ENCODE measurements at places on chromosomes 16 and 17.

- DNase-seq = no peak
Observed at GRCh38 chr17:38317081-38317480, 20.1 kb downstream of the MRPL45 start.

GRCh38 chr17:75262112-75262606 lies 480 bp downstream of the MRPS7 start:
- no peak for DNase-seq

GRCh38 chr16:47016700-47017133 lies 43.2 kb upstream of the DNAJA2 start:
- no peak for DNase-seq

- DNase-seq = no peak
Observed at GRCh38 chr17:2068031-2068518, 13.2 kb downstream of the HIC1 start.

GRCh38 chr17:27477050-27477888 lies 21.0 kb downstream of the KSR1 start:
- DNase-seq = no peak

- no peak for DNase-seq
Observed at GRCh38 chr16:66130296-66130905, 236.1 kb upstream of the CDH5 start.

DNA sequence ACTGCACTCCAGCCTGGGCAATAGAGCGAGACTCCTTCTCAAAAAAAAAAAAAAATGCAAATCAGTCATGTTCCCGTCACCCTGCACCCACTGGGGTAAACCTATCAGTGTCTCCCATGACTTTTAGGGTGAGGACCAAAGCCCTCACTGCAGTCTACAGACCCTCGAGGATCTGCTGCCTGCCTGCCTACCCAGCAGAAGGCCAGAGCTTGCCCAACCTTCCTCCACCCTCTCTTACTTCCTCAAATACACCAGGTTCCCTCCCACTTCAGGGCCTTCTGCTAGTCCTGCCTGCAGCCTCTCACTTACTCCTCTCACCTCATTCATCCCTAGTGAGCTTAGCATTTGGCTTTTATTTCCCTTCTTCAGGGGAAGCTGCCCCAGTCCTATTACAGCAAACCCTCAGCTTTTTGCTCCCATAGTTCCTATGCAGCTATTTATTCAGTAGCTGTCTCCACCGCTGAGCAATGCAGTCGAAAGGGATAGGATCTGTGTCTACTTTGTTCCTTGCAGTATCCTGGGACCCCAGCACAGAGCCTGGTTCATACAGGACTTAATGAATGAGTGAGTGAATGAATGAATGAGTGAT lies 17.8 kb upstream of the TOB1 start:
- DNase-seq = no peak

GRCh38 chr17:2346475-2346874 lies 9.2 kb downstream of the SGSM2 start:
- DNase-seq = no peak

GRCh38 chr17:44794851-44795413 lies 35.2 kb downstream of the GJC1 start:
- no peak for DNase-seq

DNA sequence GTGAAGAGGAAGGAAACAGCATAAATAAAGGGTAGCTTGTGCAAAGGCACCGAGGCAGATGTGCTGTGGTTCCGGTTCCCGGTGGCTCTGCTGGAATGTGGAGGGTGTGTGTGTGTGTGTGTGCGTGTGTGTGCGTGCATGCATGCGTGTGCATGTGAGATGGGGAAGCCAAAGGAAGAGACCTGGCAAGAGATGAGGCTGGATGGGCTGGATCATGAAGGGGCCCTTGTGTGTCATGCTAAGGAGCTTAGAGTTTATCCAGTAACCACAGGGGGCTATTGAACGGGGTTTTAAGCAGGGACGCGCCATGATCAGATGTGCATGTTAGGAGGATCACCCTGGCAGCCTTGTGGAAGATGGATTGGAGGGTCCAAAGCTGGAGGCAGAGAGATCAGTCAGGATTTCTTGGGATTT lies 8.3 kb downstream of the WSCD1 start:
- no peak for DNase-seq

DNA sequence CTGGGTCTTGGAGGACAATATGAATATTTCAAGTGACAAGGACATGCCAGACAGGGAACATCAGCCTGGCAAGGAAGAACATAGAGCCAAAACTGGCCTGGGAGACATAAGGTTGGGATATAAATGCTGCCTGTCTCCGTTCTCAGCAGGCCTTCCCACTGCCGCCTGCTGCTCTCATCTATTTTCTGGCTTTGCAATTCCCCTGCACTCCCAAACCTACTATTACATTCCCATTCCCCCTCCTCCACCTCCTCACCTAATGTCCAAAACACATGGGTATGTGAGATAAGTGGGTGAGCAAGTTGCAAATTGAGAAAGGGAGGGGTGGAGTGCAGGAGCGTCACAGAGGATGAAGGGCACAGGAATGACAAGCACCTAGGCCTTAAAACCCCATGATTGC lies 244.3 kb upstream of the CDH8 start:
- no peak for DNase-seq

- DNase-seq = no peak
Observed at GRCh38 chr17:41777574-41778188, 8.8 kb downstream of the JUP start.

DNA sequence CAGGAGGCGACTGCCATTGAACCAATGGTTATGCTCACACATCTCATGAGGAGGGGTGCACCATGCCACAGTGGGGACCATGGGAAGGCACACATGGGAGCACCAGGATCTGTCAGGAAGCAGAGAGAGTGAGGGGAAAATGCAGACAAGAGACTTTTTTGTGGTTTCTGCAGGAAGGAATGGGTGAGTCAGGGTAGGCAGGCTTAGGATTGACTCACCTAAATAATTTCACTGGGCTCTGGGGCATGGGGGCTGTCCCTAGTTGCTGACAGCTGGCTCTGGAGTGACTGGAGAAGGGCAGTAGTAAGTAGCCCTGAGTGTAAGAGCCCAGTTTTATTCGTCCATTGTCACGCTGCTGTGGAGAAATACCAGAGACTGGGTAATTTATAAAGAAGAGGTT lies 202.4 kb downstream of the AXIN2 start:
- DNase-seq = peak; percentile 42

DNA sequence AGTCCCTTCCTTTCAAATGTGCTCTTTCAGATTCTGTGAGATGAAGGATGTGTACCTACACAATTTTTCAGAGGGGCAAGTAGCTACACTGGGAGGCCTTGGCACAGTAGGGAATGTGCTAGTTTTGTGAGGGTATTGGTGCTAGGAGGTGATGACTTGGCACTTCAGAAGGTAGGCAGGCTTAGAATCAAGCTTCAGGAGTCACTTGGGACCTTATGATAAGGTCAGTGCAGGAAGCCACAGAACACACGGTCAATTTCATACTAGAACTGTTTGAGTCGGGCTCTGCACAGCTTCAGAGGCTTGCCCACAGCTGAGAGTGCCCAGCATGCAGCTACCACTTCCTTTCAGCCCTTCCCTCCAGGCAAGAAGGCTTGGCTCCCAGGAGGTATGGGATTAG lies 6.1 kb downstream of the CMTM1 start:
- no peak for DNase-seq

GRCh38 chr17:21164620-21165019 lies 37.9 kb downstream of the DHRS7B start:
- no peak for DNase-seq

GRCh38 chr16:67672739-67673662 lies 6.4 kb downstream of the C16orf86 start:
- DNase-seq = no peak

DNA sequence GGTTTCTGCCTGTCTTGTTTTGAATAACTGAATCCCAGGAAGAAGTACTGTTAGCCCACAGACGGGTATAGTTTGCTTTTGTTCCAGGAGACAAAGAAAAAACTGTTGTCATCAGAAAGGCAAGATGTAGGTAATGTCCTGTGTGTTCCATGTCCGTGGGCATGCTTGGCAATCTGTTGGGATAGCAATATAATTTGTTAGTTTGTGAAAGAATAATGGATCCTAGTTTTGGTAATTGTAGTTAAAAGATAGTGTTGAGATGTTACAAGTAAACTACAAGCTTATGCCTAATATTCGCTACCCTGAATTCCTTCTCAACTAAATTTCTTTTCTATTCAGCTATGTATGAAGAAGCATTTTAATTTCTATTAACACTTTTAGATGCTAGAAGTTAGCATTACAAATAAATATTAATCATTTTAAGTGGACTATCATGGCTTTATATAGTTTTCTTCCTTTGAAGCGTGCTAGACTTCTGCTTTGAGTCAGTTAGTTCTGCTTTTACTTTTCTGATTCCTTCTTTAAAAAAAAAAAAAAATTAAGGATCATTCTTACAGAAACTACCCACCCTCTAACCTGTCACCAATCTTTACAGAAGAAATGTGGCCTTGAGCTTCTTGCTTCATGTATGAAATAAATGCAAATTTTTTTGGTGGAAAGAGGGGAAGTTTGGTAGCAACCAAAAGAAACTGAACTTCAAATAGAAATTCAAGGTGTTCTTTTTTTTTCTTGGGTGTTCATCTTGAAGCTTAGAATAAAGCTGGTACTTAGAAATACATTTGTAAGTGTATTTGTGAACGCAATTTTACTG lies 2.4 kb downstream of the EVI2A start:
- no peak for DNase-seq

- no peak for DNase-seq
Observed at GRCh38 chr16:46768809-46769208, 20.7 kb upstream of the MYLK3 start.

DNA sequence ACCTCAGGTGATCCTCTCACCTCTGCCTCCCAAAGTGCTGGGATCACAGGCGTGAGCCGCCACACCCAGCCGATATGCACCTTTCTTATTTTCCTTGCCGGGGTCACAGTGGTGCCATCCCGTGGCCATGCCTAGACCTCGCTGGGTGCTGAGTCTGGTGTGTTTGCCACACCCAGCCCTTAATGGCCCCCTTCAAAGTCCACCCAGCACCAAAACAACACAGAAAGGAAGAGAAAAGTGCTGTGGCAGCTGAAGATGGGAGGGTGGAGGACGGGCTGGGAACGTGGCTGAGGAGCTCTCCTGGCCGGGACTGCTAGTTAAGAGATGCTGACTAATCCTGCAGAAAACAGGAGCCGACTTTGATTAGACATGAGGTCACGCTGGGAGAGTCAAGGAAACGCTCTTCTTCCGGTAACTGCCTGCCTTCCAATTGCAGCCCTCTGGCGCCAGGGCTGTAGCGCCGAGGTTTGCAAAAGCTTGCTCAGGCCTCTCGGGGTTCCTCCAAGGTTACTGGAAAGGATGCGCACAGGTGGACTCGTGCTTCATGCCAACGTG lies 10.9 kb downstream of the SLC43A2 start:
- DNase-seq = no peak

GRCh38 chr17:66885417-66885816 lies 50.5 kb downstream of the CACNG5 start:
- DNase-seq = no peak

- DNase-seq = no peak
Observed at GRCh38 chr16:59236804-59237458, 502.8 kb upstream of the GOT2 start.

GRCh38 chr16:57611706-57612105 lies 16.7 kb upstream of the ADGRG1 start:
- DNase-seq = no peak

DNA sequence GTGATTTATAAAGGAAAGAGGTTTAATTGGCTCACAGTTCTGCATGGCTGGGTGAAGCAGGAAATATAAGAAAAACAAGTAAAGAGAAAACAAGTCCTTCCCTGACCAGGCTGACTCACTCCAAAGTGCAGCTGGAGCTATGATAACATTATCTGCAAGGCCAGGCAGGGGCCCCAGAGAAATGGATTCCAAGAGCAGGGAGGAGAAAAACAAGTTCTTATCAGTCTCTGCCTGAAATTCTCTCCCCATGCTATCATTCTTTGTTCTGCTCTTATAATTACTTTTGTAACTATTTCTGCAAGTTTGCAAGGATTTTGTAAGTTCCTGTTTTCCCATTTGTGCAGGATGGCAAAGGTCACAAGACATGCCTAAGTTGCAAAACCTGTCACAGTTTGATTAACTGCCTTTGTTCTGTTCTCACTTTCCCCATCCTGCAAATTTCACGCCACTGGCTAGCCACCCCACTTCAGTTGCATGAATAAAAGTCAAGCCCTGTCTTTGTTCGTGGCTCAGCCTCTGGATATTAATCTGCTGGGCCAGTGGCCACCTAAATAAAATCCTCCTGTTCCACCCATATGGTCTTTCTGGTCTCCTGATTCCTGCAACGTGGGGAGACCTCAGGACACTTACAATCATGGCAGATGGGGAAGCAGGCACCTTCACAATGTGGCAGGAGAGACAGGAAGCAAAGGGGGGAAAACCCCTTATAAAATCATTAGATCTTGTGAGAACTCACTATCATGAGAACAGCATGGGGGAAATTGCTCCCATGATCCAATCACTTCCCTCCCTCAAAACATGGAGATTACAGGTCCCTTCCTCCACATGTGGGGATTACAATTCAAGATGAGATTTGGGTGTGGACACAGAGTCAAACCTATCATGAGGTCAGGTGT lies 13.1 kb downstream of the ABCA9 start:
- no peak for DNase-seq

DNA sequence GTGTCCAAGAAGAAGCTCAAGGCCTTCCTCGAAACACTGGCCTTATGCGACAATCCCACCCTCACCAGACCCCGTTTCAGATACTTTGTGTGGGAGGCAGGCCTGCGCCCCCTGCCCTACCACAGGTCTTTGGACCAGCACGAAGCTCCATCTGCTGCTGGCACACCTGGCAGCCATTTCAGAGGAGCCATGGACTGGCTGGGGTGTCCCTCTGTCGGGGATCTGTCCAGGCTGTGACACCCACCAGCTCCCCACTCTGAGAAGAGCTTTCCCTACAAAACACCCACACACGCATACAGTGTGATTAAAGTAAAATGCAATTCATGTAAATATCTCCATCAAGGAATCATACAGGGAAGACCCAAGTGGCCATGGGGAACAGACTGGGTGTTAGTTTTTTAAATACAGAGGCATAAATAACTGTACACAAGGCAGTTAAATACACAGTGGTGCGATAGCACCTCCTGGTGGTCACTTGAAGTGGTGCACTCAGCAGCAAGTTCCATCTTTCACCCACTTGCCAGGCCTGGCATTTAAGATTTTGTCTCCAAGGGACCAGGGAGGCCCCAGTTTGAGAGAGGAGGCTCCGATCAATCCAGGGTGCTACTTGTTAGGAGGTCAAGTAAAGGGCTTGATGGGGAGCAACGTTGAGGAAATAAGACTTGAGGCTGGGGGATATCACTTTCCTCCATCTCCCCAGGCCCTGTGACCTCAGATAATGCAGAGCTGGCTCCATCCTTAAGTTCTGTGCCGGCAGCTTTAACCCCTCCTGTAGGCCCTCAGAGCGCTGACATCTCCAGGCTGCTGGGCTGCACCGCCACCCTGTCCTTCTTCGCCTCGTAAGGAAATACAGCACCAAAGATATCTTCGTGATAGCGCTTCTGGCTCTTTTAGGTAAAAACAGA lies 43.6 kb downstream of the NOS2 start:
- peak; percentile 16 for DNase-seq

DNA sequence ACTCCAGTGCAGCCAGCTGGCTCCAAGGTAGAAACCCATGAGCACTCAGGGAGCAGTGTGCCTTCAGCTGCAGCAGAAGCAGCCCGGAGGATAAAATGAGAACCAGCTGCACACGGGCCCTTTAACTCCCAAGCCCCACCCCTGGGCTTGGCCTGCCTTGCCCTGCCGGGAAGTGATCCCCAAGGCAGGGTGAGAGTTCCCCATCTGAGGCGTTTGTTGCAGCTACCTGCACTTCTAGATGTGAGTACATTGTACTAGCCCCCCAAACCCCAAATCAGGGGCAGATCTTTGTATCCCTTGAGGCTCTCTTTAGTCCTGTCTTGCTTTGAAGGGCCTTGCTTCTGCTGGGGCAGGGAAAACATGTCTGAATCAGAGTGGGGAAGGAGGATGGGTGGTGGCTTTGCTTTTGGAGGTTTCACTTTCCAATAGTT lies at the start of gene MVP:
Gene MVP (plus strand): TSS at position 192 of the 431 bp plus-strand sequence. CDS start 10,088 bp downstream, outside the sequence.
- peak; percentile 57 for DNase-seq

Measured in stimulated activated CD4-positive, alpha-beta T cell treated with anti-CD3 and anti-CD28 coated beads, TNF-alpha, amount 100 ng/mL, for 24 hours (primary cell).